Thymus (tissue), 14 donors: ENCODE measurements at places on chromosomes 2 and 18.

DNA sequence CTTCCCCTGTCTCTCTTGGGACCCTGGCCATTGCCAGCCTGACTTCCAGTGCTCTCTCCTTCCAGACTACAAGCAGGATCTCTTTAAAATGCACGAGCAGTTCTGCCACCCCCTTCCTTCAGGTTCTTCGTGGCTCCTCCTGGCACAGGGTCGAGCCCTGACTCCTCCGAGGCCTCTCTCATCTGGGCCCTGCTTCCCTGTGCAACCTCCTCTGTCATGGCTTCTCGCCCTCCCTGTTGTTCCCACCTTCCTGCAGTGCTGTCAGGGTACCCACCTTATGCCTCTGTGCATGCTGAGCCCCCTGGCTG is 56.7 kb upstream of the RPL31 start:
- DNase-seq, result no peak

DNA sequence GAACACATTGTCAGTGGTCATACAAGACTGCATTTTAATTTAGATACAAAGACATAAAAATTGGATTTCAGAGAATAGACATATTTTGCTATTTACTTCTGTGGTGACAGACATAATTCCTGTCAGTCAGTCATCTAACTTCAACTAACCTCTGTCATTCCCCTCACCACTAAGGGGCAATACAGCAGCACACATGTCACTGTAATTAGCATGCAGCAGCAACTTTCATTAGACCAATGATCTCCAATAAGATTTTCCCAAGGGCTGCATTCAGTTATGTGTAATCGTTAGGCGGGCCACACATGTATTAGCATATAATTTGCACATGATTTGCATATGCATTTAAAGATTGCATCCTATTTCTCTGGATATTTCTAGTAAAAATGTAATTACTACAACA is 624.5 kb downstream of the NR4A2 start:
- DNase-seq, result no peak

DNA sequence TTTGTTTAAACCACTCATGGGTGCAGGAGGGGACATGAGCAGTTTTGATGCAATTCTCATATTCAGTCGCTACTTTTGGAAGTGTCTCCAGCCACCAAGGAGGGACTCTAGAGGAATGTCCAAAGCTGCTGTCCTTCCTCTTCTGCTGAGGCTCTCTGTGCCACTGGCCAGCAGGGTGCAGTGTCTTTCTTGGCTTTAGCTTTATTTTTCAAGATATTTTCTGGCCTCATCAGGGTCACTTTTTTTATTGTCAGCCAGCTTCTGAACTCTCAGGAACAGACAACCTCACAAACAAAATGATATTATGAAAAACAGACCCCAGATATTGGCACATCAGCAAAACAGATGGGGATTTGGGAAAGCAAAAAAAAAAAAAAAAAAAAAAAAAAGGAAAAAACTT is 289.3 kb upstream of the ZSWIM2 start:
- no peak for DNase-seq

- DNase-seq, result no peak
These were observed 121.8 kb downstream of the RTP5 start for GRCh38 chr2:241991299-241991698.

DNA sequence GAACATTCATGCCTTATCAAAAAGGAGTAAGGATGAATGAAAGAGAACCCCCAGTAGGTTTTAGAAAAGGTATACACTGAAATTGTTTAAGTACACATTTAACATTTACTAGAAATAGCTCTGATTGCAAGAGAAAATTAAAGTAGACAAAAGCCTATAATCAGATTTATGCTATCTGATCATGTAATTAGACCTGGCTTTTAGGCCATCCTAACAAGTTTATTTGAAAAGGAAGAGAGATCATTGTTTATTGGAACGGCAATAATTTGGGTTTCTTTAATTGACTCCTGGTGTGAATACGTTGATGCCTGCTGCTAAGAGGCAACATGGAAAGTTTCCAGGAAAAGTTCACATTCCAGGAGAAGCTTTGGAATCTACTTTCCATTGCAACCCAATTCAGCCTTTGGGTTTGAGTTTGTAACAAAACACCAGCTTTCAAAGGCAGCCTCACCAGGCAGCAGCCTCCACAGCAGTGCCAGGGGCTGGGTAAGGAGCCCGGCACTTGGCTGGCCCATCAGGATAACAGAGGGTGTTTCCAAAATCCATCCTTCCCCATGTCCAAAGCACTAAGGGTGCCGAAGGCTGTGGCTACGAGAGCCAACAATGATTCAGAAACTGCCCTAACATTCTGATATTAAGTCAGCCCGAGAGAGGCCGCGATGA is 18.0 kb downstream of the FZD7 start:
- no peak for DNase-seq

DNA sequence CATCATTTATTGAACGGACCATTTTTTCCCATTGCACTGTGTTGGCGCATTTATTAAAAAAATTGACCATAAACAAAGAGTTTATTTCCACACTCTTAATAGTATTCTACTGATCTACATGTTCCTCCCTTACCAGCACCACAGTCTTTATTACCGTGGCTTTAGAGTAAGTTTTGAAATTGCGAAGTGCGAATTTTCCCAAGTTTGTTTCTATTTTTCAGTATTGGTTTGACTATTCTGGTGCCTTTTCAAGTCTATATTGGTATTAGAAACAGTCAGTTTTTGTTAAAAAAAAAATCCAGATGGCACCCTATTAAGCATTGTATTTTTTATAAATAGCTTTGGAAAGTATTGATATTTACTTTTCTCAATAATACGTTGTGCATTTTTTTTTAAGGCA is 795.1 kb upstream of the HS6ST1 start:
- DNase-seq, result no peak

DNA sequence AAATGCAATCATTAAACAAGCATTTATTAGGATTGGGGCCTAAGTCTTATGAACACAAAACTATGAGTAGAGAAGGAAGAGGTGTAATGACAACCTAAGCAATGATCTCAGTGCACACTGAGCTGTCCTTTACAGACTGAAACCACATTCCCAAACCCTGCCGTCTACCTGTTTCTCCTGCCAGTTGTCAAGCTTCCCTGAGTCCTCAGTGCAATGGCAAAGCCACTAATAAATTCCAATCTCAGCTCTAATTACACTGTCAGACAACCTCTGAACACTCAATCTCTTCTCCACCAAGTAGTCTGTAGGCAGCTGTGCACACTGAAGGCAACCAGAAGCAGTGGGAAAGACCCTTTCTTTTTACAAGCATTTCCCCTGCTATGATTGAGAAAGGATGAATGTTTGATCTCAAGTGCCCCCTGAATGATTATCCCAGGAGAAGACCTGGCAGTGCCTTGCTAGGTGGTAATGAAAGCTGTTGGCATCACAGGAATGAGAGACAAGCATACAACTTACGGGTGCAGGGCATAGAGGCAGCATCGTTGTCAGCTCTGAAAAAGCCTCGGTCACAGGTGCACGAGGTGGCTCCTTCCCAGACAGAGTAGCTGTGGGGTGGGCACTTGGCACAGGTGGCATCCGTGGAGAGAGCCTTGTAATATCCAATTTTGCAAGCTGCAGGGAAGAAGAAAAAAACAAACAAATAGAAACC is 71.4 kb downstream of the EPHA4 start:
- peak; percentile 47 for DNase-seq

DNA sequence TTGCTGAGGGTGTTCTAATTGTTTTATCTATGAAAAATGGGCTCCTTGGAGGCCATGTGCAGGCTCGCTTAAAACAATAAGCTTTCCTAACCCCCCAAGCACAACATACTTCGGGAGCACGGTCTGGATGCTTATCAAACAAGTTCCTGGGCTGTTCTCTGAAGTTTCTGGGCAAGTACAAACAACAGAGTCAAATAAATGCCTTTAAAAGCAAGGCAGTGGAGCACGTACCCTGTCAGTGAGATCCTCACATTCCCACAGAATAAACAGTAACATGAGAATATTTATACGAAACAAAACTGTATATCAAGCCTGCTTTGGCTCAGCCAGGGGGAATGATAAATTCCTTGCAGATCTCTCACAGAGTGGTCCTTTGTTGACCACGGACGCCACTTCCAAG is 44.8 kb downstream of the FTCDNL1 start:
- DNase-seq, result no peak

DNA sequence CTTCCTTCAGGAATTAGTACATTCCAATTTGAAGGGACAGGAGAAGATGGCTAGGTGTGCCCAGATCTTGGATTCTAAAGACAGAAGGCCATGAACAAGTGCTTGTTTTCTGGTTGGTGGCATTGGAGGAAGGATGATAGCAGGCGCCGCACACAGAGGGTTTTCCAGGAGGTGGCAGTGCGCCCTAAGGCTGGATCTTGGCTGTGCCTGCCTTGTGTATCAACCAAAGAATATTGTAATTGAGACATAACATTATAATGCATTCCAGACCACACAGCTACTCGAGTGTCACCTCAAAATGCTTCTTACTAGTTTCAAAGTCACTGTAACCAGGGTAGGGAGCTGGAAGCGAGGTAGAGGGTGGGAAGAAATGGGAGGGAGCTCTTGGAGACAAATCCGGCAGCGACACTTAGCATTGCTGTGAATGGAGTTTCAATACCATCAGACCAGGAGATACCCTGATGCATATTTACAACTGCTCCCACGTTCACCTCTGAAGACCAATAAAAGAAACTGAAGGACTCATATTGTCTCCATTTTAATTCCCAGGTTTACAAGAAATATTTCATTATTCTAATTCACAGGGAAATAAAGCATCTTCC is 42.5 kb downstream of the CPO start:
- DNase-seq, result peak; percentile 32

GRCh38 chr2:109457366-109457765 is 156.4 kb downstream of the SEPTIN10 start:
- no peak for DNase-seq

DNA sequence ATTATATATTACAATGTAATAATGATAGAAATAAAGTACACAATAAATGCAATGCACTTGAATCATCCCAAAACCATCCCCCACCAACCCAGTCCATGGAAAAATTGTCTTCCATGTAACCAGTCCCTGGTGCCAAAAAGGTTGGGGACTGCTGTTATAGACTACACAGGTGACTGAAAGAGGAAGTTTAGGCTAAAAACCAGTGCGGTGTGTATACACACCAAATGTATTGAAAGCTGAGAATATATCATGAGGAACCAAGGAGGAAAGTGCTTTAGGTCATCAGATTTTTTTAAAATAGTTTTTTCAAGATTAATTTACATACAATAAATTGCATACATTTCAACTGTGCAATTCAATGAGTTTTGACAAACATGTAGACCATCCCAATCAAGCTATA is 20.5 kb upstream of the C1D start:
- no peak for DNase-seq

GRCh38 chr2:69524799-69525198 is 87.6 kb upstream of the NFU1 start:
- no peak for DNase-seq

GRCh38 chr2:239224955-239225354 is 175.9 kb downstream of the HDAC4 start:
- no peak for DNase-seq

DNA sequence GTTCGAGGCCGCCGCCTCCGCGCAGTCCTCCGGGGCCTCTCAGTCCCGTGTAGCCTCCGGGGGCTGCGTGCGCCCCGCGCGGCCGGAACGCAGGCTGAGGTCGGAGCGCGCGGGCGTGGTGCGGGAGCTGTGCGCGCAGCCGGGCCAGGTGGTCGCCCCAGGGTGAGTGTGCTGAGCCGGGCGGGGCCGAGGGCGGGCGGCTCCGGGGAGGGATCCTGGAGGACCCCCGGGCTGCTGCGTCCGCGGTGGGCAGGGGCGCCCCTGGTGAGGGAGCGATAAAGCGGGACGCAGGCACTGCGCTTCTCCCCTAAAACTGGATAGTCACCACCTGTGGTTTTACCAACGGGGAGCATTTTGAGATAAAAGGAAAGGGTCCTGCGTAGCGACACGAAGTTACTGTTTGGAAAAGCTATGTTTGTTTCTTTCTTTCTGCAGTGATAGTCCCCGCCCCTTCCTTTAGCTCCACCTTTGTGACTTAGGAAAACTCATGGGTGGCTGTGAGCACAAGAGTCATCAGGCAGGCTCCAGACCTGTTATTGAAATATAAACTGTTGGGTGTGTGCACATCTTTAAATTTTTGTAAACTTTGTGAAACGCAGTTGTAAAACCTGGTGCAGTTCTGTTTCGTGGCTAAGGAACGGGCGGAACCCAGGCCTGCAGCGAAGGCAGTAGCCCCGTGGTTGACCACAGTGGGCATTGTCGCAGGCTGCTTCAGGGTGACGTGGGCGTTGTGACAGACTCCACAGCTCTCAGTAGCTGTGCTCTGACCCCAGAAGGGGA is 687 bp downstream of the CTDP1 start:
- no peak for DNase-seq

- DNase-seq, result no peak
These were observed 20.3 kb upstream of the KCNK3 start for GRCh38 chr2:26672112-26672817.

DNA sequence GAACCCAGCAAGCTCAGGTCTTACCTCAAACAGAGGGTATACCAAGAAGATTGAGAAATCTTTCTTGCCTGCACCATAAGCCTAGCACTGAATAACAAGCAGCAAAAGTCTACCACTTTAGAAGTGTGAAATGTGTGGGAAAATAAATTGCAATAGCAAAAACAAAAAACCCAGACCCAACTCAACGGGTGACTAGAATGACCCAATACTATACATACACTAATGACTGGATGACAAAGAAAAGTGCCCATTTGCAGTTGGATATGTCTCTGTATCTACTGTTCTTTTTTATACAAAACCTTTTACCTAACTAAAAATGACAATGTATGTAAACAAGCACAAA is 950.6 kb downstream of the TRIB2 start:
- no peak for DNase-seq

DNA sequence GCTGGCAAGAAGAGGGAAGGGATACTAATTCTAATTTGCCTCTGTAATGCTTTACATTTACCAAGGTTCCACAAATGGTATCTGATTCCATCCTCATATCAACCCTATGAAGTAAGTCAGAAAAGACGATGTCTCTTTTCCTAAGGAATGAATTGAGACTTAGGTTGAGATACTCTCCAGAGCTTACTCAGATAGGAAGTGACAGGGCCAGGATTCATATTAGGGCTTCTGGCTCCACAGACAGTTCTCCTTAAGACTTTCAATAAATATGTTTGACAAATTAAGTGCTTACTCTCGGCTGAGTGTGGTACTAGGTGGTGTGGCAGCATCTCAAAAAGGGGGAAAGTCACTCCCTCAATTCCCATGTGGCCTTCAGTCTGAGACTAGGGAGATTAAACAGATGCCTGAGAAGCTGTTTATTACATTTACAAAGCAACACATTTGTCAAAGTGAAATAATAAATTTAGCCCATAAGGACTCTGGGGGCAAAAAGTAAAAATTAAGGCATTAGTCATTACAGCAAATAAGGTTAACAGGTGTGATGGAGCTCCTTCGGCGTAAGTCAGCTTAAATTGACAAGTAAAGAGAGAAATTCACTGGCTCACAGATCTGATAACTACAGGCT is 14.2 kb downstream of the CDK15 start:
- no peak for DNase-seq
